AML-193 (cell line): ENCODE measurements at places on chromosomes 11 and 22.

GRCh38 chr11:72721689-72722049 lies 30.5 kb downstream of the ARAP1 start:
- DNase-seq: no peak

DNA sequence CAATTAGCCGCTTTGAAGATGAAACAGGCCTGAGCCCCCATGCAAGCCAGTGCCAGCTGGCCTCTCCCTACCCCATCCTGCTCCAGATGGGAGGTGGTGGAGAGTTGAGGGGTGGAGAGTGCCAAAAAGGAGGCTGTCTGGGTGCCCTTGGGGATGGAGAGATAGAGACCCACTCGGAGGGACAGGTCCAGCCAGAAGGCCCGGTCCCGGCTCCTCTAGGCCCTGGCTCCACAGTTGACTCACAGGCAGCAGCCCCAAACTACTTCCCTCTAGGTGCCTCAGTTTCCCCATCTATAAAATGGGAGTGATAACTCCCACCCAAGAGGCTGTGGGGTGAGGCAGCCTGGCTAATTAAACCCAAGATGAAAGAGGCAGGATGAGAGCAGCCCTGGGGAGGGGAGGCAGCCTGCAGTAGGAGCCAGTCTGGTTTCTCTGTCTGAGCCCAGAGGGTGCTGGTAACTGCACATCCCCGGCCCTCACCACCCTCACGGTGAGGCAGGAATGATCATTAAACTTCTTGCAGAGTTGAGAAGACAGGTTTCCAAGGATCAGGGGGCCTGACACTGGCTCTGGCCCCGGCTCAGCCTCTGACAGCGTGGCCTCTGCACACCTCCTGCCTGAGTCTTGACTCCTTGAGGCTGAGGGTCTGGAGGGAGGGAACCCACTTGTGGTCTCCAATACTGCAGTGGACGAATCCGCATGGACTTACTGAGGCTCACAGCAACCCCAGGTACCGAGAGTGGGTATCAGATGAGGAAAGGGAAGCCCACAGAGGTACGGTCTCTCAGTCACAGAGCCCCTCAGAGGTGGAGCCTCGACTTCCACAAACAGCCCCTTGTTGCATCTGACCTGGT lies 1.4 kb upstream of the AP5B1 start:
- no peak for DNase-seq

DNA sequence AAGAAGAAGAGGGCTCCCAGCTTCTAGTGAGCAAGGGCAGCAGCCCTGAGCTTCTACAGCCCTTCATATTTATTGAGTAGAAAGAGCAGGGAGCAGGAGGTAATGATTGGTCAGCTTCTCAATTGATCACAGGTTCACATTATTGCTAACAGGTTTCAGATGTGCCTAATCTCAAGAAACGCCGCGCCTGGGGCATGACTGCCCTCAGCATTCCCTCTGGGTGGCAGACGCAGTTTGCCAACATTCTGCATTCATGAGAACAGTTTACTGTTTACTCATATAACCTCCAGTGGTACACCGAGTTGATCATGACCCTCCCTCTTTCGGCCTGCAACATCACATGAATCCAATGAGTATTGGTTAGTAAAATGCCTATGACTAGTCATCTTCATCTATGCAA lies 4.7 kb upstream of the ZNF74 start:
- no peak for DNase-seq

DNA sequence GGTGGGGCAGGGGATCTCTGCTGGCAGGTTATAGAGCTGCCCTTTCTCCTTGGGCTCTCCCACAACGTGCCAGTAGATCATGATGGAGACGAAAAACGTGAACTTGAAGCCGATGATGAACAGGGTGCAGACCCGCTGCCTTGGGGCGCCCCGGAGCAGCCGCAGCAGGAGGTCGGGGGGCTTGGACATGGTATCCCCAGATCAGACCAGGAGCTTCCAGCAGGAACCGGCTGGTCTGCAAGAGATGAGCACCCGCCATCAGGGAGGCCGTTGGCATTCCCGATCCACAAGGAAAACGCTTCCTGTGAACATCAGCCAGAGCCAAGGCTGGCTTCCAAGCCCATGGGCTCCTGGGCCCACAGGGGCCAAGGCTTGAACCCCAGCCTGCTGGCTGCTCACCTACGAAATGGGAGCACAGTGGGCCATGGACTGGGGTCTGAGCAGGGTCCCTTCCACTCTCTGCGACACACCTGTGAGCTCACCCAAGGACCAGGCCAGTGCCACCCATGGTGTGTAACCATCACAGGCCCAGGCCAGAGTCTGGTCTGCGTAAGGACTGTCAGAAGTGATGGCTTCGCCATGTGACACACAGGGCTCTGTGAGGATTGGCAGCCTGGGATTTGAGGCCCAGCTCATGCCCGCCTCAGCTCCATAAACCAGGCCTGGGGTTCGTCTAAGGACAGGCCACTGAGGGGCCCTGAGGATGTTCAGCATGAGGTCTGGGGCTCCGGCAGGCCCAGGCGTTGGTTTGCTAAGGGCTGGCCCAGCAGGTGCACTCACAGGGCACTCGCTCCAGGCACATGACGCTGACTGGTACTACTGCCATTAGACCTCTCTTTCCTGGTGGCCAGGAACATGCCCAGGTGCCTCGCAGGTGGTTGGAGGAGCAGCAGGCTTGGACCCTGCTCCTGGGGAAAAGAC lies 26.6 kb downstream of the A4GALT start:
- DNase-seq: no peak

DNA sequence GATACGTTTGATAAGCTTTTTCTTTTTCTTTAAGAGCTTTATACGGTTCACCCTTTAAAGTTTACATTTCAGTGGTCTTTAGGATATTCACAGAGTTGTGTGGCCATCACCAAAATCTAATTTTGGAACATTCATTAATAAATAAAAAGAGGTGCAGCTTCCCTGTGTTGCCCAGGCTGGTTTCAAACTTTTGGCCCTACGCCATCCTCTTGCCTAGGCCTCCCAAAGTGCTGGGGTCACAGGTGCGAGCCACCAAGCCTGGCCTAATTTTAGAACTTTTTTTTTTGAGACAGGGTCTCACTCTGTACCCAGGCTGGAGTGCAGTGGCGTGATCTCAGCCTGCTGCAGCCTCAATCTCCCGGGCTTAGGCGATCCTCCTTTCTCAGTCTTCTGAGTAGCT lies 30.6 kb downstream of the MED15 start:
- DNase-seq: no peak

GRCh38 chr11:9922806-9923205 lies 258.9 kb downstream of the SWAP70 start:
- no peak for DNase-seq

GRCh38 chr11:82045748-82046457 lies 687.8 kb downstream of the FAM181B start:
- DNase-seq: no peak

GRCh38 chr22:37933711-37934376 lies 19.6 kb downstream of the C22orf23 start:
- DNase-seq: peak; percentile 82

GRCh38 chr11:91653079-91653754 lies 571.4 kb upstream of the FAT3 start:
- no peak for DNase-seq

GRCh38 chr11:77201991-77202841 lies 74.2 kb downstream of the MYO7A start:
- DNase-seq: no peak

DNA sequence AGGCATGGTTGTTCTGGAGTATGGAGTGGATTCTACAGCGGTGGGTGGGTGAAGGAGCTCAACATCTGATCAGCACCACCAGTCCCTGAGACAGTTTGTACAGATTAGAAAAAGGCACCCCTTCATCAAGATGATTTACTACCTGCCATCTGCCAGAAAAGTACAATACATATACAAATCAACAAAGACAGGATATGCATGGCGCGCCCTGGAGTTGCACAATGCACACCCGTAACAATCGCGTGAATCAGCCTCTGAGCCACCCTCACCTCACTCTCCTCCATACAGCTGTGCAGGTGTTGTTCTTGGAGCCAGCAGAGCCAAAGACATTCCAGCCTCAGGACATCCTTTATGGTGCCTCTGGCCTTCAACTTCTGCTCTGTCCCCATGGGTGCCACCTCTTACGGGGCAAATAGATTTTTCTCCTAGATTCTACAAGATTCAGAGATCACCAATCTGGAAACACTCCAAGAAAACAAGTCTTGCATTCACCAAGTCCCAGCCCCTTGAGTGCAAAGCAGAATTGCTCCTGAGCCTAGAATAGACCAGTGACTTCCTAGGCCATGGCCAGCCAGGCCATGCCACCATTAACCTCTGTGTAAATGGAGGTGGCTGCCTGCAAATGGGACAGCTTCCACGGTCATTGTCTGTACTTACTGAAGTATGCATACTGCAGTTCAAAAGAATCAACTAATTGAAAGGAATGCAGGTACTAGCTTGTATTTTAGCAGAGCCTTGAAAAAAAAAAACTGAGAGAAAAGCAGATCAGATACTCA lies 490.9 kb downstream of the SOX6 start:
- DNase-seq: no peak

GRCh38 chr22:23163665-23164064 lies 16.6 kb upstream of the BCR start:
- no peak for DNase-seq

- no peak for DNase-seq
These were observed 194.6 kb downstream of the DDX10 start for GRCh38 chr11:108859510-108859909.

- no peak for DNase-seq
These were observed 13.5 kb downstream of the MS4A10 start for GRCh38 chr11:60798631-60799030.

GRCh38 chr11:3202759-3203158 lies 15.9 kb downstream of the MRGPRG start:
- no peak for DNase-seq

DNA sequence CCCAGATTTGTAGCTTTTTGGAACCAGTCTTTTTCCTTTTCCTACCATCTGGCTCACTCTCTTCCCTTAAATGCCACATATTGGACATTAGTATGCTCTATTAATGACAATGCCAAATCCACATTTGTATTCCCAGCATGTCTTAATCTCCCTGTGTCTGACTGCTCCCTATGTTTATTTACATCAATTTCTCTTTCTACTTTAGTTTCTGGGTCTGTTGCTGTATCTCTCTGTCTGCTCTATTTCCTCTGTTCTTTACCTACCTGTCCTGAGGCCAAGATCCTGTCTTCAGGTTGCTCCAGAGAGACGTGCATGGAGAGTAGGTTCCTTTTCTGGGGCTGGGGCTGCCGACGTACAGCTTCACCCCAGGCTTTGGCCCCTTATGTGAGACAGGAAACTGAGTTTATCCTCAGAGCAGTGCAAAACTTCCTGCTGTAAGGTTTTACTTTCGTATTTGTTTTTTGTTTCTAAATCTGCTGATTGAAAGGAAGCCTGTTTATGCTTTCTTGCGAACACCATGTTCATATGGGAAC lies 25.6 kb downstream of the OR2AG2 start:
- DNase-seq: no peak

DNA sequence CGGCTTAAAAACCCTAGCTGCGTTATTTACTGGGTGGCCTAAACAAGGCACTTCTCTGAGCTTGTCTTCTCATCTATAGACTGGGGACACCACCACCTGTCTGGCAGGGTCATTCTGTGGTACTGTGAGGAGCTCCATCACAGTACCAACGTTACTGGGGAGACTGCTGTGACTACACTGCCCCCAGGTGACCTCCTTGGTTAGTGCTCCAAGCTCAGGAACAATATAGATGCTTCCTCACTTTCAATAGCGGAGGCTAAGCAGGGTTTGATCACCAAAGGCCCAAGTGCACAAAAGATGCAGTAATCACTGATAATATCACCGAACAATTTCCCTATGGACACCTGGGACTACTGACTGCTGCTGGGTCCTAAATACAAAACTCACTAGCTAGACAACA lies 18.8 kb downstream of the PRPF19 start:
- peak; percentile 19 for DNase-seq

DNA sequence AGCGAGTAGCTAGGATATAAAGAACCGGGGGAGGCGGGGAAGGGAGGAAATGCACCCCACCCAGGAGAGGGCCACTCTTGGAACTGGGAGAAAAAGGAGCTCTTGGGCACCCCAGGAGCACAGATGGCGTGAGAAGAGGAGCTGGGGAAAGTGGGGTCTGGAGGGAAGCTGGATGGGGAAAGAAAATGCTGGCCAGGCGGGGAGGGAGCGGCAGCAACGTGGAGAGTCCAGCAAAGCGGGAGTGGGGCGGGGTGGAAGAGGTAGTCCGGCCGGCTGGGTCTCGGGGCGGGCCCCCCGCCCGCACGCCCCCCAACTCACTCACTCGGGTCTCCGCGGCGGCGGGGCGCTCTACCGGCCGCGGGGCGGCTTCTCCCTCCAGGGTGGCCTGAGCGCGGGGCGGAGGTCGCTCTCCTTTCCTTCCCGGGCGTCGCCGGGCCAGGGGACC lies 522 bp downstream of the TOB2 start:
- DNase-seq: no peak

- no peak for DNase-seq
These were observed 20.8 kb downstream of the FADS3 start for GRCh38 chr11:61870541-61871031.

DNA sequence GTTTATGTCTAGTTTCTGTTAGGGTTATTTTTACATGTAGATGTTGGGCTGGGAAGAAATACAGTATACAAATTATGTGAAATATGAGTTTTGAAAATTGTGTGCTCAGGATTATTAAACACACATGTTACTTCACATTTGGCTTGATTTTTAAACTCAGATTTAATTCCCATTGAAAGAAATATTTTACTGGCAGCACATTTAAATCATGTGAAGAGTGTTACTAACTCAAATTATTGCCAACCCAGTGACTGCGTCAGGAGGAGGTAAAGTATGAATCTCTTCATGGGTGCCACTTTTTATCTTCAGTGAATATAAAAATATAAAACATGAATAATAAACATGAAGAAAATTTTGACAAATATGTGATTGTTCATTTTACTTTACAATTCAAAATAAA lies 457.5 kb upstream of the CCDC179 start:
- DNase-seq: no peak

- DNase-seq: peak; percentile 13
These were observed 66.5 kb downstream of the CCDC34 start for GRCh38 chr11:27296497-27296896.

DNA sequence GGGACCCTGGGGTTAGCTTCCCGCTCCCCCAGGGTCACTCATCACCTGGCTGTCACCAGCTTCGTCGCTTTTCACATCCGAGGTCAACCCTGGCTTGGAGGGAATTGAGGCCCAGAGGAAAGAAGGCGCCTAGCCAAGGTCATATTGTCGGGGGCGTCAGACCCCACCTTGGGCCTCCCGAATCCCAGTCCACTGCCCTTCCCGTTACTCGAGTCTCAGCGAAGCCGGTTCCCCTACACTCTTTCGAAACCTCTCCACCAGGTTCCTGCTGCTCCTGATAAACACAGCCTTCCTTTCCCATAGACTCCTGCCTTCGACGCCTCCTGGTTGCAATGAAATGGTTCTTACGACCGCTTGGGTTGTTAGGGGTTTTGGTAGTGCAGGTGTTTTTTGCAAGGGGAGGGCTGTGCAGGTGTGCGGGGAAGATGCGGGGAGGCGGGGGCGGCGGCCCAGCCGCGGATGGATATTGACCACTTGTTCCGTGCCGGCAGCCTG lies 642 bp downstream of the NAA40 start:
- DNase-seq: no peak

DNA sequence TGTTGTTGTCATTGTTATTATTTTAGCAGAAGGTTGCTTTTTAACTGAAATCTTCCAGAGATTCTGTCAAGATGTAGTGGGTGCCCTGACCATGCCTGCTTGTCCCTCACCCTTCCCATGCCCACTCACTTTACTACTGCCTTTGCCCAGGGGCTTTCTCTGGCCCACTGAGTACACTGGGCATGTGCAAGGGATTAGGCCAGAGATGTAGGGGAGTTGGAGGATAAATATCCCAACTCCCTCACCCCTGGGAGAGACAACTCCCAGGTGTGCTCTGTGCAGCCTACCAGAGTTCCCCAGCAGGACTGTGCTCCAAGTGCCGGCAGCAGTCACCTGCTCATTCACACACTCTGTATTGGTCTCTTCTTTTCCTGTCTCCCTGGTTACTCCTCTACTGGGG lies 559.1 kb downstream of the MIAT start:
- no peak for DNase-seq
